Right renal cortex interstitium (tissue), 3 donors: ENCODE measurements at places on chromosomes 4 and X. TPM values are rescaled to one million over a fixed set of nuclear protein-coding genes. Genes with fewer than 3 reads are reported as not detected.

GRCh38 chrX:114924856-114925255, 92.6 kb downstream of the IL13RA2 start:
- no peak for DNase-seq

DNA sequence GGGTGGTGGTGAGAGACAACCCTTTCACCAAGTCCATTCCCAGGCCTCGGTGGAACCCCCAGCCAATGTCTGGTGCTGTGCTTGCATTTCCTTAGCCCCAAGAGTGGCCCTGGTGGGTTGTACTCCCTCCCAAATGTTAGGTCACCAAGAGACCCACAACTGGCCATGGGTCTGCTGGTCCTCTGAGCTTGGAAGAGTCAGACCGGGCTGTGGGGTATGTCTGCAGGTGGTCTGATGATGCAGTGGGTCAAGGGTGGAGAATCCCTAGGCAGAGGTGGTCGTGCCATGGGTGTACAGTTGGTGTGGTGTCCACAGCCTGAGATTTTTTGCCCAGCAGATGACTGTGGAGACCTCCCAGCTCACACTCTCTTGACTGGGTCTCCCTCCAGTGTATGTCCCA, 535.7 kb upstream of the CNKSR2 start:
- DNase-seq, result no peak

DNA sequence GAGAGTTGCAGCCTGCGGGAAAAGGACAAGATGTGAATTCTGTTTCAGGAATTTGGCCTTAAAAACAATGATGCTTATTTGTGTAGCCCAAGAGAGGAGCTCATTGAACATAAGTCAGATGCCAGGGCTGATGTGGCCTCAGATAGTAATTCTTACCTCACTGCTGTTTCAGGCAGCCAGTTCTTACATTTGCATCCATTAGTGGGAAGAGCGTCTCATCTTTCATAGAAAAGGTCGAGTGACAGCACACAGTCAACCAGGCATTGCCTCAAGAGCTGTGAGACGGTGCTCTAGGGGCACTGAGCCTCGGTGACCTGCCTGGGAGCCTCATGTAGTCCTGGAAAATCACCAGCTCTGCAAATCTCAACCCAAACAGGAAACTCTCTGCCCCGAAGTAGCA, 174.9 kb upstream of the FRG1 start:
- peak; percentile 38 for DNase-seq

- no peak for DNase-seq
Observed at GRCh38 chrX:79081895-79082512, 62.5 kb upstream of the GPR174 start.

DNA sequence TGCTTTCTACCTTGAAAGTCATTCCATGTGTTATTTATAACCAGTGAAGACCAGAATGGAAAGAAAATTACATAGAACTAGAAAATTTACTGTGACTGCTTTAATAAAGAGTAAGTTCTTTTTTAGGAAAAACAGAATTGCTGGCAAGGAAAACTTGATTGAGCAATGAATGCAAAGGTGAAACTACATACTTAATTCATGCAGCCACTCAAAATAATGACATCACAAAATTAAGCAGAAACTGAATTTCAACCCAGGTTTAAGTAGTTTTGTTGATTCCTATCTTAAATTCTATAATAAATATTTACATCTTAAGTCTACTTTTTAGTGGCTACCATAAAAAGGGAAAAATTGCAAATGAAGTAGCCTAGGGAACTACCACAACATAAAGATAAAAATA, 14.0 kb downstream of the CHM start:
- no peak for DNase-seq

Gene SLC34A2
- polyA plus RNA-seq, result 24.1 TPM

- no peak for DNase-seq
Observed at GRCh38 chrX:47232197-47232802, 509 bp upstream of the USP11 start.

Gene CFP
- 1.9 TPM for polyA plus RNA-seq

GRCh38 chr4:53015681-53016080, 153.6 kb downstream of the RASL11B start:
- DNase-seq, result no peak

- DNase-seq, result no peak
Observed at GRCh38 chr4:69075061-69075792, 21.0 kb upstream of the UGT2B7 start.

- no peak for DNase-seq
Observed at GRCh38 chrX:48751343-48751742, 10.2 kb upstream of the GLOD5 start.

Gene MCF2
- 1.2 TPM for polyA plus RNA-seq

Gene UGT8
- polyA plus RNA-seq, result 61.2 TPM

GRCh38 chr4:3189459-3189858, 59.5 kb upstream of the MSANTD1 start:
- no peak for DNase-seq

DNA sequence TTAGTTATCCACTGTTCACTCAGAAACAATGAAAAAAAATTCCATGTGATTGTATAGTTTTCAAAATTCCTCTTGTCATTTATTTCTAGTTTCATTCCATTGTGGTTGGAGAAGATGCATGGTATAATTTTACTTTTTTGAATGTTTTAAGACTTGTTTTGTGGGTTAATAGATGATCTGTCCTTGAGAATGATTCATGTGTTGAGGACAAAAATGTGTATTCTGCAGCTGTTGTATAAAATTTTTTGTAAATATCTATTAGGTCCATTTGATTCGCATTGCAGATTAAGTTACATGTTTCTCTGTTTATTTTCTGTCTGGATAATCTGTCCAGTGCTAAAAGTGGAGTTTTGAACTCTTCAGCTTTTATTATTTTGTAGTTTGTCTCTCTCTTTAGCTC, 65.4 kb downstream of the RTL3 start:
- DNase-seq, result no peak

- DNase-seq, result no peak
Observed at GRCh38 chr4:108449129-108449528, 171.2 kb upstream of the RPL34 start.

Gene MAGEA4
- polyA plus RNA-seq, result not detected

GRCh38 chr4:127856196-127856812, 24.4 kb upstream of the PLK4 start:
- no peak for DNase-seq

DNA sequence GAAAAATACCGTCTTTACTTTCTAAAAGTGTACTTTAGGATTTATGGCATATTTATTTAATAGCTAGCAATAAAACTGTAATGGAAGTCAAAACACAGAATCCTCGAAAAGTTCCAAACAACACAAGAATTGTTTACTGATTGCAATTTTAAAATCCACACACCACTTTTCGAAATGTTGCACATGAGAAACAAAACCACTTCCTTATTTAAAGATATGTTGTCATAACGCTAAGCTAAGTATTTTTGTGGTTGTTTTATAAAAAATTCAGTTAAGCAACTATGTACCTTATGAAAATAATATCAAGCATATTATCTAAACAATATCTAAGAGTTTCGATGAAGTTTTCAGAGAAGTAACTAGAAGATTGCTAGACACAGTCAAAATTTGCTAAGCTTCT, 344 bp downstream of the TMPRSS11D start:
- DNase-seq, result no peak

GRCh38 chr4:188783606-188784160, 644.4 kb downstream of the TRIML1 start:
- no peak for DNase-seq

Gene RASL11B
- 47.6 TPM for polyA plus RNA-seq

DNA sequence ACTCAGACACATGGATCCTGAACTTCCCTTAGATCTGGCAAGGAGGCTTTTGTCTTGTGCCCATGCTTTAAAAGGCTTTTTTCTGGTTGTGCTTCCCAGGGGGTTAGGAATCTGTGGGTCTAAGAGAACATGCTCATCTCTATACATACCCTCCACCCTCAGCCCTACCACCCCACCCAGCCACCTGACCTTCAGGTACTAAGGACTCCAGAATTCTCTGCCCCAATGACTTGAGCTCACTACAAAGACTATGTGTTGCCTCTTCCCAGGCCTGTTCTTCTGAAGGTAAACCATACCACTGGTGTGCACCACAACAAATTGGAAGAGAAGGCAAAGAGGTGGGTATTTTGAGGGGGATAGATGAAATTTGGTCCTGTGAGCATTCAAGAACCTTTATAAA, 167.3 kb upstream of the ETNPPL start:
- no peak for DNase-seq

GRCh38 chrX:134244043-134244442, 7.1 kb downstream of the CCDC160 start:
- no peak for DNase-seq

GRCh38 chrX:130878350-130879341, 24.4 kb downstream of the ENOX2 start:
- no peak for DNase-seq

DNA sequence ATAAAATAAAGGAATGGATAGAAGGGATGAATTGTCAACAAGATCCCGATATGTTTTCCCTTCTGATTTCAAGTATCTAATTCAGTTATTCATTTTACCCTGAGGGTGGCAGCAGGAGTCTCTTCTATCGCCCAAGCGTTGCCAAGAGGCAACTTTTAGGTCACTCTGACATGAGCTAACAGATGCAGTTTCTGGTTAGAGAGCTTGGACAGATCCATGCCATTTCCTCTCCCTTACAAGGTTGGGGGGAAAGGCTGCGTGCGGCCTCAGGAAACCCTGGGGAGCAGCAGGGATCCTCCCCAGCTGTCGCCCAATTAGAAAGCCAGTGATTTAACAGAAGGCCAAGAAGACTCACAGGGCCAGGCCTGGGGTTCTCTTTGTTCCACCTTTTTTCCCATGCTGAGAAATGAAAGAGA, 35.3 kb upstream of the WAS start:
- no peak for DNase-seq

DNA sequence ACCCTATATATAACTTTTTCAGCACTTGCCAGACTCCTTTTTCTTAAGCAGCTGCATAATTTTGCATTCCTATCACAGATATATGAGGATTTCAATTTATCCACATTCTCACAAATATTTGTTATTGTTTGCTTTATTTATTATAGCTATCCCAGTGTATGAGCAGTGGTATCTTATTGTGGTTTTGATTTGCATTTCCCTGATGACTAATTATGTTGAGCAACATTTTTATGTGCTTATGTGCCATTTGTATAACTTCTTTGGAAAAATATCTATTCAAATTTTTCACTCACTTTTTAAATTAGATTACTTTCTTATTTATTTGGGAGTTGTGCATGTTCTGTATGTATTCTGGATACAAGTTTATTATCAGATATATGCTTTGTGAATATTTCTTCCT, 361.9 kb downstream of the KCTD8 start:
- DNase-seq, result no peak

Gene COL25A1
- 11.6 TPM for polyA plus RNA-seq
